ENCODE measurements at places on chromosomes 7 and 10.

DNA sequence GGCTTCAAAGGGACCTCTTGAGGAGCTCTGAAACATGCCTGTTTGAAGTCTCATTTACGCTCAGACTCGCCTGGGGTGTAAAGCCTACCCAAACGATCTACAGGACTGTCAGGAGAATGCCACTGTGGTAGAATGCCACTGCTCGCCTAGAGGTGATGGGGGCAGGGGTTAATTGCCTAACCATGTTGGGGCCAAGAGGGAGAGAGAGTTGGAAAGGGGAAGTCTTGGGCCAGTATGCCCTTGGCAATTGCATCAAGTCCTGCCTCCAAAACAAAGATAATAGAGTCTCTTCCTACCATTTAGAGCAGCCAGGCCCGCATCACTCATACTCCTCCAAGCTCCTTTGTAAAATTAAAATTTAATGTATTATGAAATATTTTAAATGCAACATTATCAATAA is 25.2 kb downstream of the CDK1 start:
- DNase-seq, result no peak

GRCh38 chr10:119643306-119644204 is 7.6 kb upstream of the BAG3 start:
- no peak for DNase-seq

DNA sequence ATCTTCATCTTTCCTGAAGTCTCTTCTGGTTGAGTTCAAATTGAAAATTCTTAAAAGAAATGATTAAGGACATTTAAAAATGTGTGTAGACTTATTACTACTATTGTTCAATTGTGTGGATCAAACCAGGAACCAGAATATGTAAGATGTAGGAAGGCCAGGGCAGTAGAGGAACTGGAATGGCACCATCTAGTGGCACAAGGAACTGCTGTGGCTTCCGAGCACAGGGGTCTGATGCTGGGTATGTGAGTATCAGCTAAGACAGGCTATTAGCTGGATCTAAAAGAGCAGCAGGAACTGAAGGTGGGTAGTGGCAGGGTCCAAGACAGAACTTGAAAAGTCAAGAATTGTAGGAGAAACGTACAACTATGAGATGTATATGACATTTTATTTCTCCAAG is 247.3 kb downstream of the SEMA3A start:
- DNase-seq, result no peak

DNA sequence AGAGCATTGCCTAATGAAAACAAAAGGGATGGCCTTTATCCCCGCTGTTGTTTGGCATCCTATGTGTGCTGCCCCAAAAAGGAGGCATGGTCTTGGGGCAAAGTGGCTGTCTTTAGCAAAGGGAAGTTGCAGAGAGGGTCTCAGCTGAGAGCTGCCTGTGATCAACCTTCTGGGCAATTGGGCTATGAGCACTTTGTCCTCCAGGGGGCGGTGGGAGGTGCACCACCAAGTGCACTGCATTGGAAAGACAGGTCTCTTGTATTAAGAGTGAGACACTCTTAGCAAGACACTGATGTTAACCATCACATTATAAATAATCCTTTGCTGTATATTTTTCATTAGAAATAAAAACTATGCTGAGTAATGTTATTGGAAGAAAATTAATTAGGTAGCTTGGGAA is 314.8 kb downstream of the POM121L12 start:
- DNase-seq, result peak; percentile 28

GRCh38 chr7:23093111-23093510 is 12.5 kb upstream of the KLHL7 start:
- no peak for DNase-seq

DNA sequence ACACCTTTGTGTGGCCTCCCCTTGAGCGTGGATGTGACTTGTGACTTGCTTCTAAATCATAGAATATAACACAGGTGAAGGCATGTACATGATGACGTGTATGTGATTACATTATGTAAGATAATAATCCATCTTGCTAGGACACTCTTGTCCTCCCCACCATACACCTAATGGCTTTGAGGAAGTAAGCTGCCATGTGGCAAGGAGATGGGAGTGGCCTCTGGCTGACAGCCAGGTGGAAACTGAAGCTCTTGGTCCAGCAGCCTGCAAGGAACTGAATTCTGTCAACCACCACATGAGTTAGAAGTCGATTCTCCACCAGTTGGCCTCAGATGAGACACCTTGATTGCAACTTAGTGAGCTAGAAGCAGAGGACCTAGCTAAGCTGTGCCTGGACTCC is 67.4 kb upstream of the ELN start:
- DNase-seq, result no peak

DNA sequence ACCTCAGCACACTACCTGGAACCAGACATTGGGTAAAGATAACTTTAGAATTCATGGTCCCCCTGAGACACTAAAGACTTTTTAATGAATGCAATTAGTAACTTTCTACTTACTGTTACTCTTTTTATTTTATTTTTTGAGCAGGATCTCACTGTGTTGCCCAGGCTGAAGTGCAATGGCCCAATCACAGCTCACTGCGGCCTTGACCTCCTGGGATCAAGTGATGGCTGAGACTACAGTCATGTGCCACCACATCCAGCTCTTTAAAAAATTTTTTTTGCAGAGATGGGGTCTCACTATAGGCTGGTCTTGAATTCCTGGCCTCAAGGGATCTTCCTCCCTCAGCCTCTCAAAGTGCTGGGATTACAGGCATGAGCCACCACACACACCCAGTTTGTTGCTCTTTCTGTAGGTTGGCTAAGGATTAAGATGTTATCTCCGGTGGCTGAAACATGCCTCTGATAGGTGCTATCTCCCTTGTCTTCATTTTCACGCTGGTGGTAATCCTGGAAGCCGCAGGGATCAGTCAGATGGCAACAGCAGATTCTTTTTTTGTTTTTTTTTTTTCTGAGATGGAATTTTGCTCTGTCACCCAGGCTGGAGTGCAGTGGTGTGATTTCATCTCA is 128.3 kb downstream of the TCF7L2 start:
- DNase-seq, result no peak

- DNase-seq, result no peak
These were observed 466.5 kb downstream of the GRID1 start for GRCh38 chr10:85900061-85900460.

DNA sequence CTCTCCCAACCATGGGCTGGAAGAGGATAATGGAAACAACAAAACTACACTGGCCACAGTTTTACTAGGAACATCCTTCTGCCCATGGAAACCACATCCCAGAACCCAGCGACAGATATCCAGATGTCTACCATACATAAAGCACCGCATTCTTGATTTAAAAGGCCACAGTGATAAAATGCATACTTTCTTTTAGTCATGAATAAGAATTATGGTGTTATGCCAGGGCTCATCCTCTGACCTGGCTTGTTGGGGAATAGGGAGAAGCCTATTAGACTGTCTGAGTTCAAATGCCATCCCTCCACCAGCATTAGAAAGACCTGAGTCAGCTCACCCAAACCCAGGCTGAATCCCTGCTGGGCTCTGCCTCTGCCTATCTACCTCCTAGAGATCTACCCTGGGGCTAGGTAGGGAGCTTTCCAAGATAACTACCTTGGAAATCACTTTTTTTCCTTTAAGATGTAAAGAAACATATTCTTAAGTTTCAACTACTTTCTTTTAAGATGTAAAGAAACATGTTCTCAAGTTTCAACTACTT is 5.2 kb downstream of the ABCA13 start:
- no peak for DNase-seq

DNA sequence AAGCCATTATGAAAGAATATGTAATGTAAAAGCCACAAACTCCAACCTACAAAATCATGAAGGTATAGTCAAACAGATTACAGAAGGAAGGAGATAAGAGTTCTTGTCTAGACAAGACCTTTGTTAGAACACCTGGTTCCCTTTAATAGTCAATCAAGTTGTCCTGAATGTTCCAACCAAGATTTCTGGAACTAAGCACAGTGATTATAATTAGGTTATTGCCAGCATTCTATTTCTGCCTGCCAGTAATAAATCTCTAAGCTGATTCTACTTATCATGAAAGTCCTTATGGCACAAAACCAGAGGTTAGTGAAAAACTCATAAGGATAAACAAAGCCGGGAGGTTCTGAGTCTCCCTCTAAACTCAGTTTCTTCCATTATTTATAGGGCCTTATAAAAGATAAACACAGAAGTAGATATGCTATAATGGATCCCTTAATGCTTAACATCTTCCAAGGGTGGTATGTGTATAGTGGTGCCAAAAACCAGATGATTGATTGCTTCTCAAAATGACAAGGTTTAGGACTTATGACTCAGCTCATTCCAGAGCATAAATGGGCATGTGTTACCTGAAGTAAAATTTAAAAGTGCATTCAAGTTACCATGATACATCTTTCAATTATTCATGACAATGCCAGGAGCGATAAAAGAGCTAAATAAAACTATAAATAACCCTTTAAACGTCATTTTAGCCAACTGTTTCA is 237.2 kb downstream of the CSTF2T start:
- no peak for DNase-seq

GRCh38 chr10:102599565-102600327 is 44.5 kb upstream of the TRIM8 start:
- DNase-seq, result no peak

- peak; percentile 53 for DNase-seq
These were observed 72.0 kb downstream of the SLC37A3 start for GRCh38 chr7:140326116-140326928.

DNA sequence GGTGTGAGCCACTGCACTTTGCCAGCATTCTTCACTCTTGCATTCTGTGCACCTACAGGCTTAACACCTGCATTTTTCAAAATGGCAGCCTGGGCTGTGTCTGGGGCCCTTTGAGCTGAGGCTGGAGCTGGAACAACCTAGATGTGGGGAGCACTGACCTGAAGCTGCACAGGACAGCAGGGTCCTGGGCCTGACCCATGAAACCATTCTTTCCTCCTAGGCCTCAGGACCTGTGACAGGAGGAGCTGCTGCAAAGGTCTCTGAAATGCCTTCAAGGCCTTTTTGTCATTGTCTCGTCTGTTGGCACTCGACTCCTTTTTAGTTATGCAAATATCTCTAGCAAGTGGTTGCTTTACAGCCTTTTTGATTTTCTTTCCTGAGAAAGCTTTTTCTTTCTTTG is 82.3 kb downstream of the INPP5A start:
- DNase-seq, result no peak

DNA sequence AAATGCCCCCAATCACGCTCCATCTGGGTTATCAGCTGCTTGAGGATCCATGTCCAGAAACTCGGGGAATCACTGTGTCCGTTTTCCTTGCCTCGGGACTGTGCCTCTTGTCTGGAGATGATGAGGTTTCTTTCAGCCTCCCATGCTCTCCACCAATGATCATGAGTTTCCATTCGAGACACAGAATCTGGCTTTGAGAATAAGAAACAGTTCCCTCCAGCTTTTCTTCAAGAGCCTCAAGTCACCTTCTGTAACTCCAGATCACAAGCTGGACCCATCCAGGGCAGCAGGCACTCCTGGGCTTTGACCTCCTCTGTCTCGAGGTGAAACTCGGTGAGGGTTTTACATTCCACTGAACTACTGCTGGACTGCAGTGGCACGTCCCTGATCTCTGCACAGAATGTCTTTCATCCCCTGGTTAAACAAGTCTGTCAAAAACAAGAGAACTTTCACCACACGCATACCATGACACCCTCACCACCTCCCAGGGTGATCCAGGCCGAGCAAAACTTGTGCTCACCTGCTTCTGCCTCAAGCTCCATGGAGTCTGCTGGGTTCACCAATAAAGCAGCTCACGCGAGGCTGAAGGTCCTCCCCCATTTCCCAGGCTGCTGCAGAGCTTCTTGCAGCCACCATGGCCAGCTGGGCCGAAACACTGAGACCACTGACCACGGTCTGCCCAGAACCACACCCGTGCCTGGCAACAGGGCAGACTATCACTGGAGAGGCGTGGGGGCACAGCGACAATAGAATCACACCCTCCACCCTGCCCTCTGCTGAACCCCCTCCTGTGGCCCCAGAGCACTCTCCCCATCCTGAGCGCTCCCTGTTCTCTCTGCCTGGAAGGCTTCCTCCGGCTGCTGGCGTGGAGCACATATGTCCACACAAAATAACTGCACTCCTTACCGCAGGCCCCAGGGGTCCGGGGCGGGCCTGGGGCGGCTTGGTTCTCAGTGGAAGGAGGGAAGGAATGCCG is 25.1 kb downstream of the MAT1A start:
- no peak for DNase-seq

DNA sequence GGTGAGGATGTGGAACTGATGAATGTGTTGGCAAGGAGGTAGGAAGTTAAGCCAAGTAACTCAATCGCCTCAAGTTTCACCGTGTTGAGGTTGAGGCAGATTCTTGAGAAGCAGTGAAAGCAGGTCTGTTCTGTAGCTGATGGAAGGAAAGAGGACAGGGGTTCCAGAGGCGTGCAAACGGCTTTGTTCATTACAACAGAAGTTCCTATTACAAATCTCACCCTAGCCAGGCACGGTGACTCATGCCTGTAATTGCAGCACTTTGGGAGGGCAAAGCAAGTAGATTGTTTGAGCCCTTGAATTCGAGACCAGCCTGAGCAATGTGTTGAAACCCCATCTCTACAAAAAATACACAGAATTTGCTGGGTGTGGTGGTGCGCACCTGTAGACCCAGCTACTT is 36.9 kb upstream of the PTF1A start:
- DNase-seq, result no peak

DNA sequence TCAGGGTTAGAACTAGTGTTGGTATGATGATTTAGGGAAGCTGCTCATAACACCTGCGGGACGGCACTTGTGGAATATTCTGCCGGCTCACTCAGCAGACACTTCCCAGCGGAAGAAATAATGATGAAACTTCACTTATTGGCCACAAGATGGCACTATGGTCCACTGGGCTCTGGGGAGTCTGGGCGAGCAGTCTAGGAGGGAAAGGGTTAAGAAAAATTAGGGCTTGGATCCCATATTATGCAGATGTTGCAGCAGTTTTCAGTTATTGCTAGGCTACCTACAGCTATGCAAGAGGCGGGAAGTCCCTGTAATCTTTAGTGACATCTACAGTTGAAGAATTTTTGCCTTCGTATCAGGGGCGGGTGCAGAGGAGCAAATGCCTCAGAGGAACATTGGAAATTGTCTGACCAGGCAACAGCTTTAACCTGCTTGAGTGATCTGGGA is 238.7 kb upstream of the PRSS58 start:
- peak; percentile 54 for DNase-seq

DNA sequence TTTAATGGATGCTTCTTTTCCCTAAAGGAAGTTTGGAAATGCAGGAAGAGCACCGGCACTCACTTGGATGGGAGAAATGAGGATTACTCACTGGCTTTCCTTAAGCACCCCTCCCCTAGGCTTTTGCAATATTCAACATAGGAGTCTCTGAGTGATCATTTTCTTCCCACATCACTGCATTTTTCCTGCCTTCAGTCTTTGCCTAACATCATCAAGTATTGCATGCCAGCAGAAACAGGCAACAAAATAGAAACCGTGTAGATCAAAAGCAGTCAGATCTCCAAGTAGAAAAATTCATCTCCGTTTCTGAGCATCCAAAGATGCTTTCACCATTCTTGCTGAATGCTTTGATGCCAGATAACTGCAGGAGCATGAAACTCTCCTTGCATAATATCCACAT is 119.9 kb downstream of the ADCYAP1R1 start:
- DNase-seq, result no peak

- DNase-seq, result no peak
These were observed 70.3 kb upstream of the KMT2E start for GRCh38 chr7:104943502-104944343.

GRCh38 chr10:62183857-62184795 is 84.5 kb downstream of the RTKN2 start:
- DNase-seq, result no peak
